ENCODE measurements at places on chromosomes 2 and 18.

- DNase-seq, result no peak
Measured at GRCh38 chr2:24855726-24856125, 62.5 kb downstream of the CENPO start.

DNA sequence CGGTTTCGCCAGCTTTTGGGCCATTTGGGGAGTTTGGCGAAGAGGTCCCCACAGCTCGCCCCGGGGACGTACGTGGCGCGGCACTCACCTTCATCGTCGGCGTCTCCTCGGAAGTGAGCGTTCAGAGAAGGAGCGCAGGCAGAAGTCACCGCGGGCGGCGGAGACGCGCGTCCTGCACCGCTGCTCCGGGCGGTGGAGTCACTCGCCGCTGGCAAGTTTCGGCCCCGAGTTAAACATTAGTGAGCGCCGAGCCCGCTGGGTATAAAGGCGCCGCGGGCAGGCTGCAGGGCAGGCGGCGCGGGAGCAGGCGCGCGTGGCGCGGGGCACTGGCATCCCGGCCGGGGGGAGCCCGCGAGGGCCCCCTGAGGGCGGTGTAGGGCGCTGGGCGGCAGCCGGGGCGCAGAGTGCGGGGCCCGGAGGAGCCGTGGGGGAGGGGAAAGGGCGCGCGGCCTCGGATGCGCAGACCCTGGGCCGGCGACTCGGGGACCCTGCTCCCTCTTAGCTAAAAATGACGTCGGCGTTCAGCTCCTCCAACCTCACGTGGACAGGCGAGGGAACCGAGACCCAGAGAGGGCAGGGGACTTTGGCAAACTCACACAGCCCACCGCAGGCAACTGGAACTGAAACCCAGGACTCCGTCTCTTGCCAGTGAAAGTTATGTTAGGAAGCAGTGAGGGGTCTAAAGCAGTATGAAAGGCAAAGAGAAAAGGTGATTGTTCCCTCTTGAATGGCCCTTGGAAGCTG, at the start of gene DPP4:
TSS of gene DPP4 (minus strand) at position 328 of the 744 bp plus-strand sequence. CDS start at position 94, 234 bp downstream.
- peak; percentile 86 for DNase-seq

DNA sequence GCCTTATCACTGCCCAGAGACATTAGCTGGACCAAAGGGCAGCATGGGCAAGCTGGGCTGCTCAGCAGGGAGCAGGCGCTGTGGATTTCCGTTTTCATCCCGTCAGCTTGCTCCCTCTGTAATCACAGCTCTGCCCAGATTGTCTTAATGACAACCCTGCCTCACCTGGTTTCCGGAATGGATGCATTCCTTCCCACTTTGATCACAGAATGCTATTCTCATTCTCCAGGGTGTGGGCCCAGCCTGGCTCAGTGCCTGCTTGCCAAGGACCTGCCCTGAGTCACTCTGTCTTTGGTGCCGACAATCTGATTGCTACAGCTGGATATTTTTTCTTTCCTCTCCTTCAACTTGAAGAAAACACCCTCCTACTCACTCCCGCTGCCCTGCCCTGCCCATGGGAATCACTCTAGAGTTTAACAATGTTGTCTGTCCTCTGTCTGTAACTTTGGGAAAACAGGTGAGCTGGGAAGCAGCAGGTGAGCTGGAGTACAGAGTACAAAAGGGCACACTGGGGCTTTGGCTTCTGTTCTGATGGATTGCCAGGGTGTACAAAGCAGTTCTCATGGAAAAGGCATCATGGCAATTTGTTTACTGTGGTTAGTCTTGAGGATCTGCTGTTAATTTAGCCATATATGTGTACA, 27.2 kb upstream of the FAM136A start:
- peak; percentile 65 for DNase-seq

DNA sequence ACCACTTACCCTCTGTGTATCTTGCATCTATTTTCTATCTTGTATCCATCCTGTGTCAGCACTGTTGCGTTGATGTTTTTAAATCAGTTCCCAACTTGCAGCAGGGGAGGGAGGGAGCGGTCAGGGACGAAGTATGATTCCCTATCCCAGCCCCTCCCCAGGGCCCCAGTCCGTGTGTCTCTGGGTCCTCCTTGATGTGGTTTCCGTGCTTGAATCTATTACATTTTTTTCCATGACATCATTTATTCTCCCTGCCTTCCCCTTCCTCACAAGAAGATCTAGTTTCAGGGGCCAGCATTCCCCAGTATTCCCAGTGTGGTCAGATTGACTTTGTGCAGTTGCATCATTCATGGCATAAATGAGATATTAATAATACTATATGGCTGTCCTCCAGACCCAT, 479.3 kb downstream of the PTPRM start:
- no peak for DNase-seq

- DNase-seq, result no peak
Measured at GRCh38 chr2:9983401-9984216, 32.1 kb downstream of the GRHL1 start.

GRCh38 chr18:59717291-59717690, 20.1 kb upstream of the CCBE1 start:
- no peak for DNase-seq

DNA sequence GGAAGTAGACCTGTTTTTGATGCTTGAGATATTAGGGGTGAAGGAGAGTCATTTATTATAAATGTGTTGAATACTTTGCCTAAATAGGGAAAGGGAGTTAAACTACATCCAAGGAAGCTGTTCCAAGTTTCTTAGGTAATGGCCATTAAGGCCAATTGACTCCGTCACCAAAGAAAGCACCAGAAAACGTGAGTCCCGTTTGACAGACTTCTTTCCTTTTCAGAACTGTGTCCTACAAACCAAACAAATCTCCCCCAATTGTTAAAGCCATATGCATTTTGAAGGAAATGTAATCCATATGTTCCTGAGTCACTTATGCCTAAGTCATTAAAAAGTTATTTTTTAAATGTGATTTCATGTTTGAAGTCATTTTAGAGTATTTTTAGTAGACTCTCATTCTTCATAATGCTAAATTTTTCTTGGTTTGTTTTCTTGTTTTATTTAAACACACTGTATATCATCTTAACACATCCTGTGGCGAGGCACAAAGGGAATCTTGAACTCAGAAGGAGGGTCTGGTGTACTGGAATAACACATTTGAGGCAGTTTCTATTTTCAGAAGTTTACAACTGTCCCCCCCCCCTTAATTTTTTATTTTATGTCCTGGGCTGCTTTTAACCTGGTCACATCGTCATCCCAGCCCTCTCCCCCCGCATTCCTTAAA, 133.7 kb downstream of the RHBDD1 start:
- no peak for DNase-seq

DNA sequence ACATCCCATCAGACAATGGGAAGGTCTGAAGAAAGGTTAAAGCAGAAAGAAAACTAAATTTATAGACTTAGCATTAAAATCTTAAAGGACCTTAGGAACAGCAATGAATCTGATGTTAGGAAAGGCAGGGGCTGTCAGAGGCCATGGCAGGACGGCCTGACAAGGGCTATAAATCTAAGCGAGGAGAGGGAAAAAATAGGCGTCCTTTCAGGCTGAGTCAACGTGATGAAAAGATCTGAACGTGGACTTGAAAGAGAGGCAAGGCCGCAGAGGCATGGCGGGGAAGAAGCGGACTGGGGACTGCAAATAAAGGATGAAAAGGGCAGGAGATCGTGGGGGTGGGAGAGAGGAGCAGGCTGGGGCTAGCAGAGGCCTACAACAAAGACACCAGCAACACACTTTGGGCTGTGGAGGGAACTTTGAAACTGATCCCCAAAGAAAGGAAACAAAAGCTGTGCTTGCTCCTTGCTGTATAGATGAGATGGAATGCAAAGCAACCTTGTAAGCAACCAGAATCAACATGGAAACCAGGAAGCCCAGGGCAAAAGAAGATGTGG, 145.6 kb downstream of the NRP2 start:
- no peak for DNase-seq

GRCh38 chr18:48022531-48023329, 92.3 kb upstream of the SMAD2 start:
- DNase-seq, result peak; percentile 76

GRCh38 chr18:69969491-69969890, 21.8 kb upstream of the CD226 start:
- DNase-seq, result no peak

GRCh38 chr2:241376808-241377207, 20.7 kb downstream of the FARP2 start:
- DNase-seq, result no peak

DNA sequence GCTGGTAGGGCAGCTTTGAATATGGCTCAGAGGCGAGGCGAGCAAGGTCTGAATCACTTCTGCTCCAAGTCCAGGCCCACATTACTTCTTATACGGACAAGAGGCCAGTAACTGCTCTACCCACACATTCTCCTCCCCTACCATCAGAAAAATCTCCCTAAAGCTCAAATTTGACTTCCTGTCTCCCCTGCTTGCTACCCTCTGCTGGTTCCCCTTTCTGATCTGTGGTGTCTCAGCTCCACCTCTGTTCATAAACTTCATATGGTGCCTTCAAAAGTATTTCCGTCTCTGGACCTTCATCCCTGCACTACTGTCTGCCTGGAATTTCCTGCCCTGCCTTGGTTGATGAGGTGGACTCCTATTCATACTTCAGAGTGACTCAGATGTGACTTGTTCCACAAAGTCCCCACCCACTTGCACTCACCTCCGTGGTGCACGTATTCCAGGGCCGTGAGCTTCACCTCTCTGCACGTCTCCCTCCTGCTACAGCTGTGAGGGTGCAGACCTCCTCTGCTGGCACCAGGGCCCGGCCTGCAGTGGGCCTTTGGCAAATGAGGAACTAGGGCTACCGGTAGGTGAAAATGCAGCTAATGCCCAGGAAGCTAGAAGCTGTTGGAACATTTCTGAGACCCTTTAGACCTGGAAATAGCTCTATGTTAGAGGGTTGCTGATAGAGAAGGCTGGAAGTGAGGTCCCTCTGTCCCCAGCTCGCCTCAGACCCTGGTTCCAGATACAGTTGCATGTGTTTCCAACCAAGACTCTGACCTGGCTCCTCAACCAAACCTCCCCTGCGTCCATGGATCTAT, 24.6 kb upstream of the KCMF1 start:
- no peak for DNase-seq

GRCh38 chr2:201057087-201057521, 14.4 kb downstream of the HYCC2 start:
- no peak for DNase-seq

GRCh38 chr2:150526827-150527226, 39.4 kb upstream of the RND3 start:
- no peak for DNase-seq

- DNase-seq, result no peak
Measured at GRCh38 chr2:20544153-20544747, 97.4 kb downstream of the RHOB start.

DNA sequence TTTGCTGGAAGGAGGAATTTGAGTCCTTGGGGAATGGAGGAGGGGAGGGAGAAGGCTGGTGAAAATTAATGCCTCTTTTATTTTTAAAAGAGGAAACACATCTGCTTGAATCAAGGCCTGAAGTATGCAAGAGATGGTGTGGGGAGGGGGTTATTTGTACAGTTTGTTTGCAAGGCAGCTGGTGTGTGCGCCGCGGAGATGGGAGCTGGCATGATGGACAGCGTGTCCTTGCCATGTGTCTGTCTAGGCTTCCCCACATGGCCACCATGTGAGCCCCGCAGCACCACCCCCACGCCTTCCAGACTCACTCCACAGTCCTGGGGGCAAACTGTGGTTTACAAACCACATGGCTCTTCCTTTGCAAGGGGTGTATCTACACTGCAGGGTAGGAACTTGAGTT, 154.8 kb upstream of the APCDD1 start:
- no peak for DNase-seq

- DNase-seq, result no peak
Measured at GRCh38 chr18:58253871-58254270, 209.8 kb downstream of the NEDD4L start.

DNA sequence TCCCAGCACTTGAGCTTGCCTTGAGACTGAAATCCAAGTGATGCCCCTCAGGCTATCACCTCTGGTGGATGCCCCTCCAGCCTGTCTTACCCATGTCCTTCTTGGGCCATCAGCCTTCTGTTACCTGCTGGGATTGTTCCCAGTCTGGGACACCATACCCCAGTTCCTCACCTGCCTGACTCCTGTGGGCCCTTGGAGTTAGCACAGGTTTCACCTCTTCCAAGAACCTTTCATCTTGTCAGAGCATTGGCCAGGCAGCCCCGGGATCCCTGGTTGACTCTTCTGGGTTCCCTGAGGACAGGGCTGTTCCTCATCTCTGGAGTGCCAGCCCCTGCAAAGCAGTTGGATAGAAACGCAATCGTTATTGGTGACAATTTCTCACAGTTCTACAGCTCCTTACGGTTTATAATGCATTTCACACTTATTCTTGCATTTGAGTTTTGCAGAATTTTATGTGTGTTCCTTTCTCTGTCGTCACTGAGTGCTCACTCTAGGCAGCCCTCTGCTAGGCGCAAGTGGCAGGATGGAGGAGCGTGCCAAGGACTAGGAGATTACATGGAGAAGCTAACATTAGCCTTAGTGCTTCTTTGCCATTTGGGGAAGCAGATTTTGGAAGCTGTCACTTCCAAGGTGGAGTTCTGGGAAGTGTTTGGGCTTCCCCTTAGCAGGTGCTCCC, 139.7 kb downstream of the DDX1 start:
- no peak for DNase-seq

DNA sequence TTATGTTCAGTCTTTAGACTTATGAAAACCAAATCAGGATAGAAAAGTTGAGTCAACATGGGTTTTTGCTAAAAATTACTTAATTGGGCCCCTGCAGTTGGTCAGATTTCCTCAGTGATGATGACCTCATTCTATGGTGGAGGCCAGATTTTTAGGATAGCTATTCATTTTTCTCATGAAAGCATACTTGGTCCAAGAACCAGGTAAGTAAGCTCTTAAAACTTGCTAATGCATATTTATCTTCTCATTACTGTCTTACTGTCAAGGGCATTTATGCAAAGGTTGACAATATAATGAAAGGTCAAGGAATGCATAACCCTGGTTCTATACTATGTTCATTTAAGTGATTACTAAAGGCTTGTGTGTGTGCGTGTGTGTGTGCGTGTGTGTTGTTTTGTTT, 650.6 kb downstream of the SATB2 start:
- no peak for DNase-seq

DNA sequence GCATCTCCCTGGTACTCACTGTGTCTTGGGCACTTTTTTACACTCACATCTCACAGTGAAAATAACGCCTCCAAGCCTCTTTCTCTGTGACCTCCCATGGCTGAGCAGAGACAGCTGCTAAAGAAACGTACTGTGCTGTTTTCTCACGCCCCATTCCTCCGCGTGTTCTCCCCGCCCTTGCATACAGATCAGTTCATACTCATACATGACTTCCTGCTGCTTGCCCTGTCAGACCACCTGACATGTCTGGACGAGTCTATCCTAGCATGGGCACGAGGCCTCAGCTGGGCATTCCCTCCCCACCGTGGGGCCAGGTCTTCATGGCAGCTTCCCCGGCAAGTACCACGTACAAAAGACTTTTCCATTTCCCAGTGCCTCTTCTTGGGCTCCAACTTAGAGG, 21.2 kb upstream of the IL1A start:
- no peak for DNase-seq

DNA sequence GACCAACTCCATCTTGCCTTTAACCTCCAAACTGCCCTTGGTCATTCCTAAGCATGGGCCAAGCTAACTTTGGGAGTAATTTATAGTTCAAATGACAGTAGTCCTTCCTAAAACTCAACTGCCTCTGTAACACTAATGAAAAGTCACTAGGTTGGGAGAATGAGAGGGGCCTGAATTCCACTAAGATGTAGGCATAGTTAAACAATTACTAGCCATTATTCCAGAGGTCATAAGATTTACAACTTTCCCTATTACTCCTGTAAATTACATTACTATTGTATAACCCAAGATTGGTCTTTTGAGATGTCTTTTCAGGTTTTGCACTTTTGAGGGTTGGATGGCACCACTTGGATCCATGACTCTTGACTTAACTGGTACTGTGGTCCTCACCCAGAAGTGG, 94.6 kb downstream of the SPP2 start:
- DNase-seq, result no peak

GRCh38 chr2:119252186-119253113, 28.8 kb downstream of the STEAP3 start:
- DNase-seq, result peak; percentile 23
